CD4-positive, alpha-beta T cell treated with Interleukin-4 for 1 hour (primary cell): ENCODE measurements at places on chromosomes 7 and 10.

DNA sequence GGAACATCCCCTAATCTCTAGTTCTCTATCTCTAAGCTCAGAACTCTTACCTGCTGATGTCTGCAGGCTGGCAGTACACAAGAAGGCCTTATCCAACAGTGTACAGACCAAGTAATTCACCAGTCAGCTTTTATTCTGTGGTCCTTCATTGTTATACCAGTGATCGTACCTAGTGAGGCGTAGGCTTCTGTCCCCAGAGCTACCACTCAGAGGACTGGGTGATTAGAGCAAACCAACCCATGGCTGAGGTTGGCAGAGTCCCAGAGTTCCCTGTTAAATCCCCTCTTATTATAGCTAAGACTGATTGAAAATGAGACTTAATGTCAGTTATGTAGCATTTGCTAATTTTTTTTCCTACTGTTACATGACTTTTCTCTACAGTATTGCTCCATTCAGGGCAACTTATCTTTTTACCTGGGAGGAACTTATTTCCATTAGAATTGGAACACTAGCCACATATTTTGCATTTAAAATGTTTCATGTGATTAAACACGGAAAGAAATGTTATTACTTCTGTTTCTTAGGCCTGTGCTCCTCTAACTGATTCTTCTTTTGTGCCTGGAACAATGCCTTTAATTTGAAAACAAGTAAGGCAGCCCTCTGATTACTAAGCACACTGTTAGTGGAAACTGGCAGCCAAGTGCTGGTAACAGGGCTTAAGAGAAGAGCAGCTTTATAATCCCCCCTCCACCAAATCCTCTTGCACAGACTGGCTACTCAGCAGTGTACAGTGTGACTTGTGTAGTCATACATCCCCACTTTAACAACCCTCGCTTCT is 127.2 kb downstream of the LRRC4 start:
- DNase-seq = no peak

- DNase-seq = no peak
Observed at GRCh38 chr10:117360994-117361667, 14.1 kb downstream of the PDZD8 start.

DNA sequence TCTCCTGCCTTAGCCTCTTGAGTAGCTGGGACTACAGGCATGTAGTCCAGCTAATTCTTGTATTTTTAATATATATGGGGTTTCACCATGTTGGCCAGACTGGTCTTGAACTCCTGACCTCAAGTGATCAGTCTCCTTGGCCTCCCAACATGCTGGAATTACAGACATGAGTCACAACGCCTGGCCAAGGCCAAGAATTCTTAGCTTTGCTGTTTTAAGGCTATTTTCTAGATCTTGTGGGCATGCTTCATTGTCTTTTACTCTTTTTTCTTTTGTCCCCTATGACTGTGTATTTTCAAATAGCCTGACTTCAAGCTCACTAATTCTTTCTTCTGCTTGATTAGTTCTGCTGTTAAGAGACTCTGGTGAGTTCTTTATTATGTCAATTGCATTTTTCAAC is 56.4 kb upstream of the TAS2R16 start:
- no peak for DNase-seq

GRCh38 chr10:71035511-71036296 is 147.3 kb upstream of the PCBD1 start:
- DNase-seq = no peak

DNA sequence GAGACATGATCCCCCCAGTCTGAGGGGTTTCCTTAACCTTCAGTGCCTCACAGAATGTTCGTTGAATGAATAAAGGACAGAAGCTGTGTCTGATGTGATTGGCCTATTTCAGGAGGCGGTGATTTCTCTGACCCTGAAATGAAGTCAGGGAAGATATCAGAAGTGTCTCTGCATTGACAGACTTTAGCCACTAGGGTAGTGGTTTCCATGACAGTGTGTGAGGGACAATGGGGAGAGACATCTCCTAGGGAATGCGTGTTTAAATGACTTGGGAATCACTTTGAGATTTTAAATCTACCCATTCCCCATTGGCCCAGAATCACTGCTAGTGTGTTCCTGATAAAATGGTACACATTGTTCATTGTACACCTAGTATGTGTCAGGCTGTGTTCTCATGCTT is 132.0 kb downstream of the CFAP58 start:
- no peak for DNase-seq

- no peak for DNase-seq
Observed at GRCh38 chr7:134836447-134836846, 57.0 kb downstream of the CALD1 start.

DNA sequence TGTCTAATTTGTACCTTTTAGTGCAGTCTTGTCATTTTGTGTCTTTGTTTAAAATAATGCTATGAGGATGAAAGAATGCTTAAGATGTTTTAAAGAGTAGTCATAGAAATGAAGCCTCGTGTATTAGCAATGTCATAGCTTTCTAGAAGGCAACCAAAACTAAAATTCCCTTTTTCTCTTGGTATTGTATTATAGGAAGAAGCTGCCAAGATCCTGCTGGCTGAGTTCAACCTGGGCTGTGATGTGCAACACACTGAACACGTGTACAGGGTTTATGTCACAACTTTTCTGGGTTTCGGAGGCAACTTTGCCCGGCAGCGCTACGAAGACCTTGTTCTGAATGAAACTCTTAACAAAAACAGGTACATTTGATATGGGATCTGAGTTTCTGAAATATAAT is 36.2 kb downstream of the COX15 start:
- no peak for DNase-seq

DNA sequence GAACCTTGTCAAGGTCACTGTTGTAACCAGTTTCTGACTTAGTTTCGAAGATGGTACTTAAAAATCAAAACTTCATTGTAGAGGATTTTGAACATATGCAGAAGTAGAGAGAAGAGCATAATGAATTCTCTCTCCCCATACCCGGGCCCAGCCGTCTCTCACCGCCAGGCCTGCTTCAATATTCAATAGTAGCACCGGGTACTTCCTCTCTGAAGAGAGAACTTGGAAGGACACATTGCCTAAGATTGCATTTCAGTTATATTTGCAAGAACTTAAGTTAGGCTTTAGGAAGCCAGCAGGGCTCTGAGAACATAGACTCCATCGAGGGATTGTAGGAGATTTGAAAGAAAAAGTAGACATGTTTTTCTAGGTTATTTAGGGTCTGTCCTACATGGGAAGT is 19.1 kb downstream of the LMTK2 start:
- DNase-seq = no peak

- no peak for DNase-seq
Observed at GRCh38 chr10:129642427-129642826, 175.4 kb downstream of the MGMT start.

GRCh38 chr10:91311601-91312381 is 91.3 kb downstream of the PCGF5 start:
- no peak for DNase-seq

DNA sequence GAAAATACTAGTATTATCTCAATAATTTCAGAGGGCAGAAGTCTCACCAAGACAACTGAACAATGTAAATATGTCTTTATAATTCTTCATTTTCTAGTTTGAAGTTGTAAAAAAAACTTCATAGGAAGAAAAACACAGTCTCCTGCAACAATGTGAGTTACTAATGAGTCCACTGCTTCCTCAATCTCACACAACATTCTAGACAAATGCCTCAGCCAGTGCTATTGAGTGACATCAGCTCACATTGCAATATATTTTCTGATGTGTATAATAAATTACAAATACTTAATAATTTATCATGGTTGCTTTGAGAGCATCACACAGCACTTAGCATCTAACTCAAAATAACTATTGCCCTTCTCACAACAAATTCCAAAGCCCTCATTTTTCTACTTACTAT is 321.2 kb downstream of the GRM8 start:
- DNase-seq = no peak

- DNase-seq = no peak
Observed at GRCh38 chr7:52507546-52508255, 527.7 kb upstream of the POM121L12 start.
